ENCODE measurements at places on chromosomes 5 and 9.

DNA sequence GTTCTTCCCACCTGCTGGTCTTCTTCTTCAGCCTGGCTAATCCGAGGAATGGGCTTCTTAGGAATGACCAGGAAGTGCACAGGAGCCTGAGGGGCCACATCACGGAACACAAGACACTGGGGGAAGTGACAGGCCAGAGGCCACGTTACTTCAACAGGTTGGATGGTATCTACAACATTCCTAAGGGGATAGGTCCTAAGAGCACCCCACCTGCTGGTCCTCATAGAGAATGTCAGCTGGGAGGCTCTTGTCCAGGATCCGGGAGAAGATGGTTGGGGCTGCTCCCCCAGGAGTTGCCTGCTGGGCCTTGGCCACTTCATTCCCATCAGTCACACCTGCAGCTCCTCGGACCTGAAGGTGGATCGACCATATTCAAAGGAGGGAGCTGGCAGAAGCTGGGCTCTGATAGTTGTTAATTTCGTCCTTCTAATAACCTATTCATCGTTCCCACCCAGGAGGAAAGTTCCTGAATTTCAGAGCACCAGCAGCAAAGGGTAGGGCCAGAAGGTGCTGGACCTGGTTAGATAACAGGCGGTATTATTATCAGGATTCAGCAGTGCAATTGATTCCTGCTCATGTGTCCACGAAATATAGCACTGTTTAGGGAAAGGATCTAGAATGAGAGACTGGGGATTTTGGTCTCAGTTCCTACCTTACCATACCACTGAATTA, 1.3 kb downstream of the HINT2 start:
- H3K27me3 ChIP-seq, result peaks cover 21% of the 10 kb centered on the region
- no peak for DNase-seq
- H3K36me3 ChIP-seq, result no peaks in the 10 kb centered on the region
- H3K4me1 ChIP-seq, result peaks cover 51% of the 10 kb centered on the region
- H3K4me3 ChIP-seq, result peak overlapping the region; percentile 75

DNA sequence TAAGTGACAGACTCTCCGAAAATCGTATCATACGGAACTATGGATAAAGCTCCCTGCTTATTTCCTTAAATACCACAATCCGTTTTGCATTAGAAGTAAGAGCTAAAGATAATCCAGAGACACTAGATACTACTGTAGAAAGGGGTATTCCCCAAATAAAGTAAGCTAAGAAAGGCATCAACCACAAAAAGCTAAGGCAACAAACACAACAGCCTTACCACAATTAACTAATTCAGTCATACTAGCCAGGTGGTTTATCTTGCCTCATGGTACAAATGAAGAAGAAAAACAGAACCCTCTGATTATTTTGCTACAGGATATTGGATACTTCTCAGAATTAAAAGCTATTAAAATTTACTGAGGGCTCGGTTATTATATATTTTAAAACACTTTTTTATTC, 14.1 kb downstream of the ERP44 start:
- no peak for DNase-seq
- H3K4me3 ChIP-seq, result no peak overlapping the region
- no peaks in the 10 kb centered on the region for H3K27me3 ChIP-seq
- no peaks in the 10 kb centered on the region for H3K36me3 ChIP-seq
- H3K27ac ChIP-seq, result peak overlapping the region; percentile 81
- H3K4me1 ChIP-seq, result peaks cover 55% of the 10 kb centered on the region

DNA sequence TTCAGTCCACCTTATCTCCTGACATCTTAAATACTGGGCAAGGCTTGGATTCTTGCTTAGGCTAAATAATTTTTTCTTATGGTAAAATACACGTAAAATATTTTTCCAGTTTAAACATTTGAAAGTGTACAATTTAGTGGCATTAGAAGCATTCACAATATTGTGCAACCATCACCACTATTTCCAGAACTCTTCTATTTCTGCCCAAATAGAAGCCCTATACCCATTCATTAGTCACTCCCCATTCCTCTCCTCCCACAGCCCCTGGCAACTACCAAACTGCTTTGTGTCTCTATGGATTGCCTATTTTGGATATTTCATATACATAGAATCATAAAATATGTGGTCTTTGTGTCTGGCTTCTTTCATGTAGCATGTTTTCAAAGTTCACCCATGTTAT, 57.6 kb downstream of the IL31RA start:
- H3K4me1 ChIP-seq, result no peaks in the 10 kb centered on the region
- H3K27ac ChIP-seq, result no peak overlapping the region
- DNase-seq, result no peak
- H3K27me3 ChIP-seq, result no peaks in the 10 kb centered on the region
- H3K4me3 ChIP-seq, result no peak overlapping the region

DNA sequence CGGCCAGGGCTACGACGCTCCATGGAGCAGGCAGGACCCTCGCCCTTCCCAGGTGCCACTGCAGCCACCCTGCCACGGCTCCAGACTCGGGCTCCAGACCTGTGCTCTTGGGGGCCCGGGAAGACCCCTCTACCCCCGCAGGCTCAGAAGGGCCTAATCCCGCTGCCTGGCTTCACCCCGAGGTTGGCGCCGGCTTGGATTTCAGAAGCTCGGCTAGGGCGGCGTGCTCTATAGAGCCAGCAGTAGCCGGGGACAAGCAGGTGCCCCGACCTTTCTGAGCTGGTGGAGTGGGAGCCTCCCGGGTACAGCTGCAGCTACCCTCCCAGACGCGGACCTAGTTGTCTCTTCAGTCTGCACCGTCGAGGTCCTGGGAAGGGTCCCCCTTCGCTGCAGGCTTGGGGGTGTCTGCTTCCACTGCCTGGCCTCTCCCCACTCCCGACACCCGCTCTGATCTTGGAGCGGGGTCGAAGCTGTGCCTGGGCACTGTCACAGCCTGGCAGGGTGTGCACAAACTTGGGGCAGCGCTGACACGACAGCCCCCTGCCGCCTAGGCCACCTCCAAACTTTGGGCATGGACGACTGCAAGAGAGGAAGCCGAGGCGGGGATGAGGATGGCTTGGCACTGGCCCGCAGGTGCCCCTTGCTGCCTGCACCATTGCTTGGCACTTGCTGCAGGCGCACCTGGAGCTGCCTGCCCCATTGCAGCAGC, 1366.1 kb upstream of the CDH9 start:
- no peak overlapping the region for H3K4me3 ChIP-seq
- H3K36me3 ChIP-seq, result no peaks in the 10 kb centered on the region
- no peak for DNase-seq
- H3K27ac ChIP-seq, result no peak overlapping the region

DNA sequence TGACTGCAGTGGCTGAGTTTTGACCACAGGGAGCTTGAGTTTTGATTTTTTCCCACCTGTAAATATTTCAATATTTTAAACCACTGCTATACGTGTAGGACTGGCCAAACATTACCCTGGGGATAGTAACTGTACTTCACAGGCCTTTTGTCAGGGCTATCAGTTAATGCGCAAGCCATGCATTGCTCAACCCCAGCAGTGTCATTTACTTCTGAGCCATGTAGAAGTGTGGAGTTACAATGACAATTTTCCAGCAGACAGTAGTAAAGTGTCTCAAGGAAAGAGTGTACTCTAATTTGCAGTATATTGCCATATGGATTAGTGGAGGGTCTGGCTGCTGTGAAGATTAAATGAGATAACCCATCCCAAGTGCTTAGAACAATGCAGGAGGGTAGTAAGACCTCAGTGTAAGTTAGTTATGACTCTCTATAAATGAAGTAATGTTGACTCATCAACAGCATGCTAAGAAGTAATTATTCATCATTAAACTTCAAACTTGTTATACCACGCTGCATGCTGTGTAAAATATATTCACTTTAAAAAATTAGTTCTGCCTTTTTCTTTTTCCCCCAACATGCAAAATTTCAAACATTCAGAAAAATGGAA, 489.2 kb downstream of the KDM4C start:
- H3K27ac ChIP-seq, result no peak overlapping the region
- no peaks in the 10 kb centered on the region for H3K36me3 ChIP-seq
- H3K27me3 ChIP-seq, result no peaks in the 10 kb centered on the region
- no peak overlapping the region for H3K4me3 ChIP-seq
- H3K4me1 ChIP-seq, result no peaks in the 10 kb centered on the region

DNA sequence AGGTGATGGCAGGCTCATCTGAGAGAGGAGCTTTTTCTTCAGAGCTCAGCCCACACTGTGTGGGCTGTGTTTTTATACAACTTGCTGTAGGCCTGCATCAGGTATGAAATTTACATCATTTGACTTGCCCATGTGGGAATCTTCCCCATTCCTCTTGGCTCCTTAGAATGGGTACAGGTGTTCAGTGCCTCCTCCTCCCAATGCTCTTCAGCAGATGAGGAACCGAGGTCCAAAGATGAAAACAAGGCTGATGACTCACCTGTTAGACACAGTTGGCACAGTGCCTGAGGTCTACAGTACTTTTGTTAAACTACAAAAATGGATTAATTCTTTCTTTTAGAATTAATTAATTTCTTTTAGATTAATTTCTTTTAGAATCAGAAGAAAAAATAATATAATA, 20.8 kb downstream of the PAPPA start:
- no peaks in the 10 kb centered on the region for H3K36me3 ChIP-seq
- no peak overlapping the region for H3K27ac ChIP-seq
- no peak overlapping the region for H3K4me3 ChIP-seq
- DNase-seq, result no peak
- H3K4me1 ChIP-seq, result no peaks in the 10 kb centered on the region
- peaks cover 2% of the 10 kb centered on the region for H3K27me3 ChIP-seq

DNA sequence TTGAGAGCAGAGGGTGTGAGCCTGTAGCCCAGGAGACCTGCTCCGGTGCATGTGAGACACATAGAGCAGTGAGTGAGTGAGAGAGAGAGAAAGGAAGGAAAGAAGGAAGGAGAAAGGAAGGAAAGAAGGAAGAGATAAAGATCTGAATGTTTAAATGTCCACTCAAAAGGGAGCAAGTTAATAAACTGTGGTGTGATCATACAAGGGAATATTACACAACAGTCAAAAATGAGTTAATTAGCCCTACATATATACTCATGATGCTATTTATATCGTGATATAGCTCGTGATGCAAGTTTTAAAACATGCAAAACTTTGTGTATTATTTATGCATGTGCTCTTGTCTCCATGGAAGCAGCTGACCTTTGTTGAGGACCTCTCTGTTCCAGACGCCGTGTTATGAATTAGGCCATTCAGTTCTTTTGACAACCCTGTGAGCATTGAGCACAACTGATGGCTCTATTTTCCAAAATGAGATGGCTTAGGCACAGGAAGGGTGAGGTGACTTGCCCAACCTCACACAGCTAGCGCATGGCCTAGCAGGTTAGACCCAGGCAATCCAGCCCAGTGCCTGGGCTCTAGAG, 70.6 kb downstream of the HMCN2 start:
- H3K27me3 ChIP-seq, result peaks cover 20% of the 10 kb centered on the region
- no peaks in the 10 kb centered on the region for H3K36me3 ChIP-seq
- peaks cover 32% of the 10 kb centered on the region for H3K4me1 ChIP-seq
- H3K27ac ChIP-seq, result peak overlapping the region; percentile 66
- no peak for DNase-seq
- H3K4me3 ChIP-seq, result peak overlapping the region; percentile 55

GRCh38 chr9:87678650-87679355, 47.1 kb upstream of the CTSL start:
- peak overlapping the region; percentile 60 for H3K27ac ChIP-seq
- peak overlapping the region; percentile 25 for H3K4me3 ChIP-seq
- H3K36me3 ChIP-seq, result peaks cover 9% of the 10 kb centered on the region
- H3K4me1 ChIP-seq, result peaks cover 38% of the 10 kb centered on the region
- peak; percentile 72 for DNase-seq

- no peak for DNase-seq
- H3K27ac ChIP-seq, result no peak overlapping the region
- no peaks in the 10 kb centered on the region for H3K36me3 ChIP-seq
- no peak overlapping the region for H3K4me3 ChIP-seq
These were observed 42.6 kb upstream of the C5orf47 start for GRCh38 chr5:173946323-173946722.

GRCh38 chr9:101792475-101792874, 54.0 kb upstream of the GRIN3A start:
- no peak overlapping the region for H3K4me3 ChIP-seq
- H3K36me3 ChIP-seq, result no peaks in the 10 kb centered on the region
- DNase-seq, result no peak
- no peaks in the 10 kb centered on the region for H3K4me1 ChIP-seq
- H3K27me3 ChIP-seq, result no peaks in the 10 kb centered on the region
- no peak overlapping the region for H3K27ac ChIP-seq

DNA sequence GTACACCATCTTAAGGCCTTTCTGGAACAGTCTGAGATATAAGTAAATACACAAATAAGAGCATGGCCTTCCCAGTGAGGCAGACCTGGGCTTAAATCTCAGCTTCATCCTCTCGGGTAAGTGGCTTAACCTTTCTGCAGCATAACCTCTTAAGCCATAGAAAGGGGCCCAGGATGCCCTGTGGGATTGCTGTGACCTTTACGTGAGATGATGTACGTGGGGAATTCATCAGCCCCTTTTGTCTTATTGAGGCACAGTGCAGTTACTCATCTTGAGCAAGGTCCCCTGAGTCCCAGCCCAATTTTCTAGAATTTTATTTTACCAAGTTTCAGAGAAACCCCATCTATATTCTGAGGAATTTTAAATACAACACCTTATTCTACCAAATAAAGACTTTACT, 92.2 kb downstream of the PDE8B start:
- H3K27ac ChIP-seq, result no peak overlapping the region
- H3K4me3 ChIP-seq, result no peak overlapping the region
- DNase-seq, result no peak

GRCh38 chr5:31854181-31855133, 215.5 kb downstream of the PDZD2 start:
- H3K4me3 ChIP-seq, result peak overlapping the region; percentile 95
- DNase-seq, result peak; percentile 69
- peaks cover 11% of the 10 kb centered on the region for H3K36me3 ChIP-seq
- peaks cover 13% of the 10 kb centered on the region for H3K4me1 ChIP-seq
- H3K27me3 ChIP-seq, result peaks cover 3% of the 10 kb centered on the region

- no peaks in the 10 kb centered on the region for H3K36me3 ChIP-seq
- peaks cover 28% of the 10 kb centered on the region for H3K4me1 ChIP-seq
- H3K4me3 ChIP-seq, result peak within 1 kb of the TSS; percentile 76
- H3K27ac ChIP-seq, result no peak within 1 kb of the TSS
These were observed at the start of gene RXRA for GRCh38 chr9:134325813-134326723. RXRA (plus strand) TSS chr9:134326455; CDS start chr9:134326632, 177 bp downstream.
